ENCODE measurements at places on chromosomes 16 and 17.

DNA sequence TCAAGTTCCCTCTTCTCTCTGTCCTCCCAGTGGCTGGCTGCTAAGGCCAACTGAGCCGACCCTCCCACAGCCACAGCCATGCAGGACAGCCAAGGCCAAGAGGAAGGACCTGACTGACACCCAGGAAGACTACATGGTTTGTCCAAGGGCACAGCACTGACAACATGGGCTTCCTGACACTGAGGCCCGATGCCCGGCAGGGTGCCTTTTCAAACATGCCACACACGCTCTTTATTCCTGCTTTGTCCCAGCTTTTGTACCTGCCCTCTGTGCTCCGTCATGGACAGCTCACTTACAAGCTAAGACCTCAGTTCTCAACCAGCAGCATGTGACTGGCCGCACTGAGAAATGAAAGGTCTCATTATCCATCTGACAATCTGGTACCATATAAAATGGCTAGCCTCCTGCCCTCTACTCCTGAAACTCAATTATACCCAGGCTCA, 45.8 kb downstream of the TEX2 start:
- no peak for DNase-seq

DNA sequence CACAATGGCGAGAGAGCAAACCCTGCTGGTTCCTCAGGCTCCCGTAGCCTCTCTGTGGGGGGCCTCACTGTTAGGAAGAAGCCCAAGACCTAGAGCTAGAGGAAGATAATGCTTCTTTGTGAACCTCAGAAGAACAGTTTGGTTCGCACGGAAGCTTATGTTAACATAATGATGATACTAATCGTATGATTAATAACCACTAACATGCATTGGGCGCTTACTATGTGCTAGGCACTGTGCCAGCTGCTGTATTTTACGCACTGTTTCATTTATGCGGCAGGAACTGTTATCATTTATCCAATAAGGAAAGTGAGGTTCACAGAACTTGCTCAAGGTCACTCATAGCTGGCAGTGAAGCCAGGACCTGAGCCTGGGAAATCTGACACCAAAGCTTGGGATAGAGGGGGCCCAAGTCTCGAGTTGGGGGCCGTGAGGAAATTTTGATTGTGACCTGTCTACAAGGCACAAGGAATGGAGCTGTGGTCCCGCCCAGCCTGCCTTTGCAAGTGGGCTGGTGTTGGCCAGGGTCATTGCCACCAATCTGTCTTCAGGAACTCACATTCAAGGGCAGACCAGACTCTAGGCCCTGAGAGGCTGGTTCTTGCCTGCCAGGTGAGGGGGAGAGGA, 6.8 kb downstream of the PRCD start:
- no peak for DNase-seq

DNA sequence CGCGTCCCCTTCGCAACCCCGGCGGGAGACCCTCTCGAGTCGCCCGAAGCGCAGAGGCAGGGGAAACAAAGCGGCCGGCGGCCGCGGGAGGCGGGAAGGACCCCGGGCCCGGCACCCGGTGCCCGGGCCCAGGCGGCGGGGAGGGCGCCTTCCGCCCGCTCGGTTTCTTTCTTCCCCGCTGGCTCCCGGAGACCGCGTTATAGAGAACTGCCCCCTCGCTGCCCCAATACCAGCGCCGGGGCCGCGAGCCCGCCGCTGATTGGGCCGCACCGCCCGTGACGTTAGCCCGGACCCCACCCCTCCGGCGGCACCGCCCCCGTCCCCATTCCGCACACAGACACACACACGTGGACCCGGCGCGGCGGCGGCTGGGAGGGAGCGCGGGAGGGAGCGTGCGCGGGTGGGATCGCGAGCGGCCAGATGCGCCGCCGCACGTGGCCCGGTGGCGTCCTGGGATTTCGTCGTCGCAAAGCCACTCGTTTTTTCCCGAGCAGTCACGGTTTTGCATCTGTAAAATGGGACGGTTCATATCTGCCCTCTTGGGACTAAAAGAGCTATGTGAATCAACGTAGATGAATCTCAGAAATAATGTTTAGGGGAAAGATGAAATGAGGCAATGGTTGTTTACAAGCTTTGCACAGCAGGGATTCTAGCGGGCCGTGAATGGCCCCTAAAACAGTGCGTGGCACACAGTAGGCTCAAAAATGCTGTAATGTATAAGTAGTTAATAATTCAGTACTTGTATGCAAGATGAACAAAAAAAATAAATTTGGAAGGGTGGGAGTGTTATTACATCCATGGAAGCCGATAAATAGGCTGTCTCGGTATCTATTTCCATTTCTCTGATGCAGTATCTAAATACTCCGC, at the start of gene EPOP:
EPOP (minus strand) TSS at position 209 of the 867 bp plus-strand sequence. CDS start 462 bp downstream, outside the sequence.
- DNase-seq = peak; percentile 92

- DNase-seq = no peak
Observed at GRCh38 chr17:263271-263670, 81.8 kb upstream of the DOC2B start.

DNA sequence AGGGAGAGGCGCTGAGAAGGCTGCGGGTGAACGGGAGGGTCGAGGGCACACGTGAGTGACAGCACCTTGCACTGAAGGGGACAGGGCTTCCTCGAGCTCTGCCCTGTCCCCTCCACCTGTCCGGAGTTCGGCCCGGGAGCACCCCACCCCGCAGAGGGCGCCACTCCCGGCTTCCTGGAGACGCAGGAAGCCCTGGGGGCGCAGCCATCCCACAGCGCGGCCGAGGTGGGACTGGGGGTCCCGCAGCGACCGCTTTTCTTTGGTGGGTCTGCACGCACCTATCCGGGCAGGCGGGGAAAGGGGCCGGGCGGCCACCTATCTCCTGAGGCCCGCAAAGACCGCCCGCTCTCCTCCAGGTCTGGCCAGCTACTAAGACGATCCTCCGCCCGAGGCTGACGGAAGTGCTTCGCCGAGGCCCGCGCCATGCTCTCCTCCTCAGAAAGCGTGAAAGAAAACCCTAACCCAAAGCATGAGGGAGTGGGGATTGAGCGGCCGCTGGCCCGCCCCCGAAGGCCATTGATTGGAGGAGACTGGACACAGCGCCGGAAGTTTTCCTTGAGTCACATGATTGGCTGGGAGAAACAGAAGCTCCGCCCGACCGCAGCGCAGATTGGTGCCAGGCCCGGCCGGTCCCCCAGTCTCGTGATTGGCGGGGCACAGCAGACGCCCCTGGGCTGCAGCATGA, 34.4 kb downstream of the DDX19A start:
- peak; percentile 88 for DNase-seq

- DNase-seq = no peak
Observed at GRCh38 chr16:84373907-84374489, 5.7 kb downstream of the ATP2C2 start.

GRCh38 chr17:47837401-47838039, 3.6 kb downstream of the SCRN2 start:
- DNase-seq = no peak

DNA sequence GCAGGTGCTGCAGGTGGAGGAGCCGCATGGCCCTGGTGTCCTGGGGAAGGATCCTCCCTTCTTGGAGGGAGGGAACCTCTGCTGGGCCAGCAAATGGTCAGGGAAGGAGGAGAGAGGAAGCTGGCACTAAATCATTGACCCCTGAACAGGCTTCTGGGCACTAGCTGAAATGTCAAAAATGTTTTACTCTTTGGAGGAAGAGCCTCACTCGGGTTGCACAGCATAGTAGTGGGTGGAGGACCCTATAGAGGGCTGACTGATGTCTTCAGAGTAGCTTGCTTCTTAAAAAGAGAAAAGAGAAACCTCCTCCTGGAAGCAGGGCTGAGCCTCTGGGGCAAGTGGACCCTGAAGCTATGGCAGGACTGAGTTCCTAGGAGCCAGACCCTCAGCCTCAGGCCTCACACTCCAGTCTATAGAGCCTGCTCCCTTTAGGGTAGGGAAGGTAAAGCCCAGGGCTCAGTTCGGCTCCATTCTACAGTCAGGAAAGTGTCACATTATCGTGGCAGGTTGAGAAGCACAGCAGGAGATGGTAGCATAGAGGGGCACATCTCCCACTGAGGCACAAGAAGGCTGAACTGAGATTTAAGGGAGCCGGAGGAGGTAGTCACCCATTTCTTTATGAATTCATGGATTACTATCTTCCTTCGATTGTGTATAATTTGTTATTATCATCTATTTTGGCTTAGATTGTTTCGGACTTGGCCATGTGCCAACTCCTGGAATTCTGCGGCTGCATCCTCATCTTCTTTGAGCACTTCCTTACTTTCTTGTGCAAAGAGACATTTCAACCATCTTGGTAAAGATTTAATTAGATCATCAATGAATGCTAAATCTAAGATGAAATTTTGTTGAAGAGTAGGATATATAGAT, 7.3 kb upstream of the CUEDC1 start:
- DNase-seq = no peak

- DNase-seq = no peak
Observed at GRCh38 chr16:3595110-3595486, 16.3 kb downstream of the SLX4 start.

- DNase-seq = no peak
Observed at GRCh38 chr16:2121853-2122252, 13.8 kb downstream of the PKD1 start.

DNA sequence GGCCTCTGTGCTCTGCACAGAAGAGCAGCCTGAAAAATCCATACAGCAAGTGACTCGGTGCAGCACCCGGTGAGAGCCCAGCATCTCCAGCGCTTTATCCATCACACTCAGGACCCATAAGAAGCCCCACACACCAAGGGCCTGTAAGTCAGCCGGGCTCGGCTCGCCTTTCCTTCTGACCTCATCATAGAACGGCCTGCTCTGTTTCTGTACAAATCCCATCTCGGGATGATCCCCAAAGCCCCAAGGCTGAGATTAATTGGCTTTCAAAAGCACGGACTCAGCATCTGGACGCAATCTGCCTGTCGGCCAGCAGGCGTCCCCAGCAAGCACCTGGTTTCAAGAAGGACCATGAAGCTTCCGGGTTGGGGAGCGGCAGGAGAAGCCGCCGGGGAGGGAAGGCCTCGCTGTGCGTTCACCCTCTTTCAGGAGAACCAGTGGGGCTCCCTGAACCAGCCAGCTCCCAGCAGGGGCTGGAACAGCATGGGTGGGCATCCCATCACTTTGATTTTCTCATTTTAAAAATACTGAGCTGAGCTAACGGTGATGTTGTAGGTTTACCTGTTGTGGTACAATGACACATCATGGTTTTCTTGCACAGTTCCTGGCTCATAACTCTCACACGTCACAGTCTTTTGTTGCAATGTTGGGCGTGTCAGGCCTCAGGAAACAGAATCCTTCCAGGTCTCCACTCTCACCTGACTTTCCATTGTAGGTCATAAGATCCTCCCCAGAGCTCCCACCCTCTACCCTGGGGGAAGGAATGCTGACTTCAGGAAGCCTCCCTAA, 6.7 kb downstream of the CCDC57 start:
- no peak for DNase-seq

GRCh38 chr16:17362183-17362582, 108.6 kb downstream of the XYLT1 start:
- no peak for DNase-seq

GRCh38 chr17:17848311-17849082, 11.7 kb upstream of the SREBF1 start:
- DNase-seq = no peak

GRCh38 chr17:66753126-66753920, 81.6 kb upstream of the CACNG5 start:
- no peak for DNase-seq

GRCh38 chr17:59028328-59028727, 78.4 kb downstream of the TRIM37 start:
- no peak for DNase-seq

Data from stimulated activated CD4-positive, alpha-beta T cell treated with anti-CD3 and anti-CD28 coated beads, Interleukin-4, amount 100 ng/mL, for 48 hours (primary cell).